ENCODE measurements at places on chromosomes 3 and 15. TPM values are rescaled to one million over a fixed set of nuclear protein-coding genes. Genes with fewer than 3 reads are reported as not detected.

TMEM45A gene
- total RNA-seq: 34.5 TPM

ARHGAP31 gene
- total RNA-seq: 26.9 TPM

DNAH12 gene
- 0.05 TPM for total RNA-seq

ROBO2 gene
- total RNA-seq: 1.4 TPM

GRCh38 chr3:16177962-16178627, 3.6 kb downstream of the GALNT15 start:
- DNase-seq: peak; percentile 96

DNA sequence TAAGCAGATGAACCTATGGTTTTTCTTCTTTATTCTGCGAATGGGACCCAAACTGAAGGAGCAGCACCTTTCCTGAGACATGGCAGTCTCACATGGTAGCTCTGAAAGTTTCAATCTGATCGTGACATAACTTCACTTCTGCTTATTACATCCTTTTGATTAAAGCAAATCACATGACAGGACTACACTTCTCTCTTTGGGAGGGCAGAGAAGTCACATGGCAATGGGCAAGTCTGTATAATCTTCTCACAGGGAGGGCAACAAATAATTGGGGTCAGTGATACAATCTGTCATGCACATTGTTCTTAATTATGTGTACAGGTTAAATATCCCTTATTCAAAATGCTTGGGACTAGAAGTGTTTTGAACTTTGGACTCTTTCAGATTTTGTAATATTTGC, 21.6 kb downstream of the NCBP2 start:
- no peak for DNase-seq

GRCh38 chr3:178002113-178002512, 534.1 kb upstream of the KCNMB2 start:
- no peak for DNase-seq

- no peak for DNase-seq
Measured at GRCh38 chr3:56467108-56467507, 1.2 kb downstream of the ERC2 start.

DNA sequence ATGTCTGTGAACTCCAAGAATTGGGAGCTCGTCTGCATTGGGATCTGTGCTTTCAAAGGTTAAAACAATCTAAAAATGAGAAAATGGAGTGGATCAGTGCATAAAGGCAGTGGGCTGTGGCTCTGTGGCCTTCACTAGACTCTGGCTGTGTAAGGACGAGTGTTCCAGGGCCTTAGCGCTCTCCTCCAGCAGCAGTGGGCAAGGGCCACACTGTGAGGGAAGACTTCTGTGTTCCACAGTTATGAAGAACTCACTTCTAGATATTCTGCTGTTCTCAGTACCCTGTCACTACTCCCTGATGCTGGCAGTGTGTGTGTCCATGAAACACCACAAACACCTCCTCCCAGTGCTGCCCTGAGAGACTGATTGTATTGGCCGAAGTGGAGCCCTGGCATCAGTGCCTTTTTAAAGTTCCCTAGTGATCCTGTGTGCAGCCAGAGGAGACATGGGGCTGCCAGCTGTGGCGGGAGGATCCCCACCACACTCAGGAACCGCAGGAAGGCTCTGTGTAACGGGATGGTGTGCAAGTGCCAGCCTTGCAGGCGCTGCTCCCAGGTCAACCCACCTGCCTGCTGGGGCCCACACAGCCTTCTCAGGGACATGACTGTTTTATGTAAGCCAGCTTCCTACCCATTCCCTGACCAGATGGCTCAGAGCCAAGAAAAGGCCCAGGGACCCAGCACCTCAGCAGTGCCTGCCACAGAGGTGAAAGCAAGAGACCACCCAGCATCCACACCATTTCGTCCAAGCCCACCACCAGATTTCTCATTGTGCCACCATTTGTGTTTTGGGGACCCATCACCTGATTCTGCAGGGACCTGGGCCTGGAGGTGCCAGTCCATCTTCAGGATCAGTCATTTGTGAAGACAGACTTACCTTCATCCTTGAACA, 40.4 kb downstream of the ABTB1 start:
- peak; percentile 50 for DNase-seq

DNA sequence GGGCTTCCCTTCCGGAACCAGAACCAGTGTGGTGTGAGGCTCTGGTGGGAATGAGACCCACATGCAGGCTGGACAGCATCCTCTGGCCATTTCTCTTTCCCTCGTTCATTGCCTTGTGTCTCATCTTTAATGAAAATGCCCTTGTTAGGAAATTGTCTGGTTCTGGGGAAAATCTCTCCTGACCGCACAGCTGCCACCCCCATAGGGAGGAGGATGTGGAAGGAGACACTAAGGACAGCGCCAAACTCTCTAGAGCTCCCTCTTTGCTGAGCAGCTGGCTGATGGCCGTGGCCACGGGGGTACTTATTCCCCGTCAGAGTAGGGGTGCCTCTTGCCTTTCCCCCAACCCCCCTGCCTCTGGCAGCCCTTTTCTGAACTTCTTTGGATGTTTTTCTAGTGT, 297.6 kb upstream of the C2CD4B start:
- DNase-seq: no peak

DNA sequence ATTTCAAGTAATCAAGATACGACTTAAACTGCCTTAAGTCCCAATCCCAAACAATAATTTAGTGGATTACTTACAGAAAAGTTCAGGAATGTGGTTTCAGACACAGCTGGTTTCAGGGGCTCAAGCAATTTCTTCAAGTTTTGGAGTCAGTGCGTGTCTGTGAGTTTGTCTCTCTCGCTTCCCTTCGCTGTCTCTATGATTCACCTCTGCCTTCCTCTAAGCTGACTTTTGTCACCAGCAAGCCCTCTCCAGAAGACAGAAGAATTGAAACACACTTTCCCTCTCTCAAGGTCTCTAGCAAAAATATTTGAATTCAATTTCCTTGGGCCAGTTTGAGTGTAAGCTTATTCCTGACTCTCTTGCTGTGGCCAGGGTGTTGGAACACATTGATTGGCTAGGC, 392.4 kb downstream of the EDEM1 start:
- DNase-seq: no peak

DNA sequence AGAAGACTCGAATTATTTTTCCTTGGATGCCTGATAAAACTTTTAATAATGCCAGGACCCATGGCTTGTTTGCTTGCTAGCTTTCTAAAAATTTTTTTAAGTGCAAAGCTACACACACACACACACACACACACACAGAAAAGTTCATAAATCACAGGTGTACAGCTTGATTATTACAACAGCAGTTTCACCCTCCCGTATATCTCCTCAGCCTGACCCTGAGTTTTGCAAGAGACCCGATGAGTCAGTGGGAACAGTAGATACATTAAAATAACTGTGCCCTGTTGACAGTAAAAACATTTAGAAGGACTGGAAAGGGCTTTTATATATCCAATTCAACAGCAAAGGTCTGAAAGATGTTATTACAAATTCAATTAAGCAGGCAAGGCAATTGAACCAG, 46.7 kb downstream of the EMC4 start:
- DNase-seq: no peak

GRCh38 chr3:140943781-140944552, 2.3 kb downstream of the SLC25A36 start:
- no peak for DNase-seq

DNA sequence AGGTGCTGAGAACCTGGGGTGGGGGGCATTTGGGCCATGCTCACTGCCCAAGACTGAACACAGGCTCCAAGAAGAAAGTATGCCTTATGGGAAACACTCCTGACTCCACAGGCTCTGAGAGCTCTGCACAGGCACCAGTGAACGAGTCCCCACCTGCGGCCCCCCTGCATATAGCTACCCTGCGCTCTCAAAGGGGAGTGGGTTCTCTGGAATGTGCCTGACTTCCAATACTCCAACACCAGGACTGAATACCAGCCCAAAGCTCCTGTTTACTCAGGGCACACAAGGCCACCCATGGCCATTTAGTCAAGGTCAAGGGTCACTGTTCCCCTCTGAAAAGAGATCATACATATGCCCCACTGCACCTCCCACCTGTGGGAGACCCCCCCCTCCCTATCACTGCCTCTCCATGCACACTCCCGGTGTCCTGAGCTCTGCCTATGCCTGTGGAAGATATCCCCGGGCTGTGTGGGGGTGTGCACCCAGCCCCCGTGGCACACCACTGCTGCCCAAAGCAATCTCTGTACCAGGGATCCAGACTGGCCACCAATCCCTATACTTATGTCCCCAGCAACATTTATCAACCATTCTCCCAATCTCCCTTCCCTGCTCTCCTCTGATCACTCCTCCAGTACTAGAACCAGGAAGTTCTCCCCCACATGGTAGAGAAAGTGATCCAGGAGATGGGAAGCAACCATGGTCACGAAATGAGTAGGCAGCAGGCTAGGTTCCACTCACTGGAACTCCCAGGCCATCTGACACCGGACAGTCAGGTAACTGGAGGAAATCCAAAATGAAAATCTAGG, 1.5 kb upstream of the PLXNB1 start:
- DNase-seq: peak; percentile 3

- no peak for DNase-seq
Measured at GRCh38 chr15:89675606-89676005, 3.6 kb downstream of the PLIN1 start.

- no peak for DNase-seq
Measured at GRCh38 chr3:98930413-98930812, 28.9 kb upstream of the DCBLD2 start.
